Renal pelvis (tissue), 12 donors: ENCODE measurements at places on chromosomes 1 and 21.

GRCh38 chr1:83671586-83671985, 327.3 kb downstream of the TTLL7 start:
- no peak for DNase-seq

- DNase-seq: peak; percentile 82
Measured at GRCh38 chr1:227886993-227887696, 60.6 kb downstream of the WNT9A start.

- DNase-seq: no peak
Measured at GRCh38 chr1:209232759-209233158, 350.8 kb upstream of the CAMK1G start.

DNA sequence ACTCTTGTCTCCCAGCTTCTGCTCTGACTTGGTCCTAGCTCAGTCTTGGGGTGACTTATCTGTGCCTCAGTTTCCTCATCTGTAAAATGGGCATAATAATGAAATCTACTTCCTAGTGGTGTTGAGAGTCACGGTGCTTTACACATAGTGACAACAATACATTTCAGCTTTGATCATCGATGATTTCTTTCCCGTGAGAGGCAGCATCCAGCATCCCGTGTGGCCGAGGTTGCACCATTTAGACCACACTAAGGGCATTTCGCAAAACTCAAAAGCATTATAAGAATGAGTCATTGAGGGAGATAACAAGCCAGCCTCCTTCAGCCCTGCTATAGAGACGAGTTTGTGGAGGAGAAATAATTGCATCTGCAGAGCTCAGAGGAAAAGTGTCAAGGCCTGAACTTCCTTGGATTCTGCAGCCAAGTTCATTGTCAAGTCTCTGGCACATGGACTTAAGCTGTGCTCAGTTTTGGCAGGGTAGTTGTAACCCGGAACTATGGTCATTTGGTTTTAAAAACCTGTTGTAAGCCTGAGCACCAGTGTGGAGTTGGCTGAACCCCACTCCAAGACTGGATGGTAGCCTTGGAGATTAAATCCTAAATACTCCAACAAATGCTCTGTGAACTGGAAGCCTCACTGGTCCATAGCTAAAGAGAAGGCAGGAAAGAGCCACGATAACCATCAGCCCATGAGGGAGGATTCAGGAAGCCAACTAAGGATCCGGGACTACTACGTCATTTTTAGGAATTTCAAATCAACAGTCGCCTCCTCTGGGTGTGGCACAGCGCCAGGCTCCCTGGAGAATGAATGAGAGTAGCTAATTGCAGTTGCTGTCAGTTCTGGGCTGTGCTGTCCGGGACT, 64.2 kb downstream of the TCP10L start:
- DNase-seq: peak; percentile 49

DNA sequence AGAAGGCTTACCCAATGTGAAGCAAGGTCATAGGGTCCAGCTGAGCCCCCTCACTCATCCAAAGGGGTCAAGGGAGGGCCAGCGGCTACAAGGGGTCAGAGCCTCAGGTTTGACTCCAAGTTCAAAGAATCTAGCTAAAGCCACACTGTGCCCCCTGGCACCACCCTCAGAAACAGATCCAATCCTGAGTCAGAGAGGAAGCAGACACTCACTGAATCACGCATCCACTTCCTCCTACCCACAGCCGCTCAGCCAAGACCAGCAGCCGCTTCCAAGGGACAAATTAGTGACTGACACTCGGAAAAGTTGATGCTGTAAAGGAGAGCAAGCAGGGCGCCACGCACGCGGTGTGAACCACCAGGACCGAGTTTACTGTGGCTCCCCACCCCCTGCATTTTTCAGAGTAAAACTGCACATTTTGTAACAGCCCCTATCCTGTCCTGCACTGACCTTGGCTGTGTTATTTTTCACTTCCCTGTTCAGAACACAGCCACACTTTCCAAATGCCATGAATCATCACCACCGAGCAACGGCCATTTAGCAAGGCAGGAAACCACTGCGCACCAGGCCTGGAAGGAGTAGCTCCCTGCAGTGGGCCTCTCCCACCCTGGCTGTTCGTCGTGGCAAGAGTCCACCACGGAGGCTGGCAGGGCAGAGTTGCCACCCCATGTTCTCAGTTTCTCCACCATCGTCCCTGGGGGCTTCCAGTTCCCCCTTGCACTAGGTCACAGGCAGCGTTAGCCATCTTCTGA, 147.8 kb downstream of the TOMM20 start:
- peak; percentile 58 for DNase-seq

- no peak for DNase-seq
Measured at GRCh38 chr1:100851726-100852125, 42.9 kb downstream of the EXTL2 start.

DNA sequence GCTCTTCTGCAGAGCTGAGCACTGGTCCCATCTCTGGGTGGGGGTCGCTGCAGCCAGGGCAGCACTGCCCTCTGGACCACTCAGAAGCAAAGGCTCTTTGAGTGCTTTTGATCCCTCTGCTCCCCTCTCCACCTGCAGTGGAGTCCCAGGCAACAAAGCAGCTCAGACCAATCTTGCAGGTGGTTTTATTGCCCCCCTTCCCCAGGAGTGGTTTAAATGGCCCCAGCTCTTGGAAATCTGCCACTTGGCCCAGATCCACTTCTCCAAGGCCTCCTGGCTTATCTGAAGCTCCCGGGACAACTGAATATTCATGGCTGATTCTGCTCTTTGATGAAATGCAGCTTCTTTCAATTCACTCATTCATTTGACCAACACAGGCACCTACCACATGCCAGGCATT, 2.7 kb downstream of the STUM start:
- DNase-seq: no peak

- DNase-seq: no peak
Measured at GRCh38 chr1:29426701-29427279, 190.5 kb downstream of the PTPRU start.

DNA sequence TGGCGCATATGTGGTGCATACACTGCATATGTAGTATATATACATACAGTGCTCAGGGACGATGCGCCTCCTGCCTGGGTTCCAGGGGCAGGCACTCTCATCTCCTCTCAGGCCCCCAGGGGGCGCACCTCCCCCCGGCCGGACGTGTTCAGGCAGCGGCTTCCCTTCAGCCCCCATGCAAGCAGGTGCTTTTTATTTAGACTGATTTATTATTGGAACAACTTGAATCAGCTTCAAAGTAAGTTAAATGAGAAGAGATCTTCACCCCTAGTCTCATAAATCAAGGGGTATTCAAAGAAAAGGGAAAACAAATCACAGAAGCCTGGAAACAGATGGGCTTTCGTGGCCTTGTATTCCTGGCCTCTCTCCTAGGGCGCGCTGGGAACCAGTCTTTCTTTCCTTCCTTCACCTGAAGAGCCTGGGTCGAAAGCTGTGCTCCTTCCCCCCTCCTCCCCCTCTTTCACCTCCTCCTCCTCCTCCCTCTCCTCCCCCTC, 64.6 kb downstream of the UBIAD1 start:
- peak; percentile 86 for DNase-seq

- DNase-seq: no peak
Measured at GRCh38 chr1:119316870-119317416, 51.6 kb upstream of the HAO2 start.

DNA sequence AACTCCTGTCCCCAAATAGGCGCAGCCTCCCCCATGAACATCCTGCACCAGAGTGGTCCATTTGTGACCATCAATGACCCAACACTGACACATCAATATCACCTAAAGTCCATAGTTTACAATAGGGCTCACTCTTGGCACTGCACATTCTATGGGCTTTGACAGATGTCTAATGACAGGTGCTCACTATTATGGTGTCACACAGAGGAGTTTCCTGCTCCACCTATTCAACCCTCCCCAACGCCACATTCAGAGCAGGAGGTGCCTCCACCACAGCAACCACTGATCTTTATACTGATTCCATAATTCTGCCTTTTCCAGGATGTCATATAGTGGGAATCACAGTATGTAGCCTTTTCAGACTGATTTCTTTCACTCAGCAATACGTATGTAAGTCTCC, 24.2 kb downstream of the GNG4 start:
- DNase-seq: no peak

DNA sequence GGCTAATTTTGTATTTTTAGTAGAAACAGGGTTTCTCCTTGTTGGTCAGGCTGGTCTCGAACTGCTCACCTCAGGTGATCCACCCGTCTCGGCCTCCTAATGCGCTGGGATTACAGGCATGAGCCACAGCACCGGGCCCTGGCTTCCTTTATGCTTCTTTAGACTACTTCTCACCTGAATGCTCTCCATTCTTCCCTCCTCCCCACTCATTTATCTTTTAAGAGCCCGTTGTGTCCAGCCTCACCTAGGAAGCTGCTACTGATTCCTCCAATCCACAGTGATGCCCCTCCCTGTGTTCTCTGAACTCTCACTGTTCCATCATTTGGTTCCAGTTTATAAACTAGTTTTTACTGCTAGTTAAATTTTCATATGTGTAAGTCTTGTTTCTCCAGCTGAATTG, 44.9 kb upstream of the NR5A2 start:
- no peak for DNase-seq

- no peak for DNase-seq
Measured at GRCh38 chr1:84164567-84165021, 20.5 kb downstream of the PRKACB start.

GRCh38 chr1:42847111-42847595, 740 bp downstream of the ZNF691 start:
- DNase-seq: no peak

DNA sequence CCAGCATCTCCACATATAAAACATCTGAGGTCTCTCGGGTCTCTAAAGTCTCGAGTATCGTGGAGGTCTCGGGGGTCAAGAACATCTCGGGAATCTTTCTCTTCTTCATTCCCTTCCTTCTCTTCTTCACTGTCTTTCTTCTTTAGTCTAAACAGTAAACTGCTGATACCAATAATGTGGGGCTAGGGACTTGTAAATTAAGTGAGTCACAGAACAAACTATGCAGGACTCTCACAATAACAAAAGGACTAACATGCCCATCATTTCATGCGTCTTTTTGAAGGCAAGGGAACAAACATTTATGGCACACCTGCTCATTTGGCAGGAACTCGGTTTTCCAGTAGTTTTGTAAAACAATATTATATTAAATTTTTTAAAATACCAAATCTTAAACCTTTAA, 32.4 kb downstream of the PRPF38A start:
- no peak for DNase-seq

DNA sequence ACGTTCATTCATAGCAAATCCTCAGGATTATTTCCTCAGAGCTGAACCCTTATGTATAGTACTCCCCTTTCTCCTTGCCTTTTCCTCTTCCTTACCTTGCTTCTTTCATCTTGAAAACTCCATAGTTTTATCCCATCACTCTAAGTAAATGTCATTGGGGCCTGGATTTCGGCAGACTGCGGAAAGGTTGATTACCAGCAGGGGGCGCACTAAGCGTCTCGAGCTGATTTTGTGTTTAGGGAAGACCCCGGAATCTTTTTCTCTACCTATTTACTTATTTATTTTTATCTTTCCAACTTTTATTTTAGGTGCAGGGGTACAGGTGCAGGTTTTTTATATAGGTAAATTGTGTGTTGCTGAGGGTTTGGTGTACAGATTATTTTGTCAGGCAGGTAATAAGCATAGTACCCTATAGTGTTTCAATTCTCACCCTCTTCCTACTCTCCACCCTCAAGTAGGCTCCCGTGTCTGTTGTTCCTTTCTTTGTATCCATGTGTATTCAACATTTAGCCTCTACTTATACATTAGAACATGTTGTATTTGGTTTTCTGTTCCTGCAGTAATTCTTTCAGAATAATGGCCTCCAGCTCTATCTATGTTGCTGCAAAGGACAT, 11.4 kb upstream of the MTARC1 start:
- no peak for DNase-seq

DNA sequence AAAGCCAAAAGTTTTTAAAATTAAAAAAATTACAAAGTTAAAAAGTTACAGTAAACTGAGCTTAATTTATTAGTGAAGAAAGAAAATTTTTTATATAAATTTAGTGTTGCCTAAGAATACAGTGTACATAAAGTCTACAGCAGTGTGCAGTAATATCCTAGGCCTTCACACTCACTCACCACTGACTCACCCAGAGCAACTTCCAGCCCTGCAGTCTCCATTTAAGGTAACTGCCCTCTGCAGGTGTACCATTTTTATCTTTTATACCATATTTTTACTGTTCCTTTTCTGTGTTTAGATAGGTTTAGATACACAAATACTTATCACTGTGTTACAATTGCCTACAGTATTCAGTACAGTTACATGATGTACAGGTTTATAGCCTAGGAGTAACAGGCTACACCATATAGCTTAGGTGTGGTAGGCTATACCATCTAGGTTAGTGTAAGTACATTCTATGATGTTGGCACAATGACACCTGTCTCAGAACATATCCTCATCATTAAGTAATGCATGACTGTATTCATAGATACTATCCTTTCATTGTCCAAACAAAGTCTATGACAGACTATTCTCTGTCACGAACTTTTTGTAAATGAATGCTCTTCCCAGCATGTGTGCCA, 78.6 kb upstream of the PBX1 start:
- DNase-seq: no peak

GRCh38 chr1:241271427-241271826, 85.6 kb downstream of the RGS7 start:
- no peak for DNase-seq

GRCh38 chr1:43061757-43062156, 103.1 kb upstream of the SLC2A1 start:
- no peak for DNase-seq

- DNase-seq: no peak
Measured at GRCh38 chr1:156114101-156114918, at the start of gene LMNA. Gene LMNA (plus strand): TSS chr1:156114711. CDS start chr1:156114919, 208 bp downstream.

GRCh38 chr1:186438567-186438966, 22.3 kb downstream of the PDC start:
- no peak for DNase-seq

- no peak for DNase-seq
Measured at GRCh38 chr1:209529233-209529632, 54.3 kb upstream of the CAMK1G start.

- DNase-seq: no peak
Measured at GRCh38 chr1:36455386-36455785, 5.1 kb upstream of the OSCP1 start.

DNA sequence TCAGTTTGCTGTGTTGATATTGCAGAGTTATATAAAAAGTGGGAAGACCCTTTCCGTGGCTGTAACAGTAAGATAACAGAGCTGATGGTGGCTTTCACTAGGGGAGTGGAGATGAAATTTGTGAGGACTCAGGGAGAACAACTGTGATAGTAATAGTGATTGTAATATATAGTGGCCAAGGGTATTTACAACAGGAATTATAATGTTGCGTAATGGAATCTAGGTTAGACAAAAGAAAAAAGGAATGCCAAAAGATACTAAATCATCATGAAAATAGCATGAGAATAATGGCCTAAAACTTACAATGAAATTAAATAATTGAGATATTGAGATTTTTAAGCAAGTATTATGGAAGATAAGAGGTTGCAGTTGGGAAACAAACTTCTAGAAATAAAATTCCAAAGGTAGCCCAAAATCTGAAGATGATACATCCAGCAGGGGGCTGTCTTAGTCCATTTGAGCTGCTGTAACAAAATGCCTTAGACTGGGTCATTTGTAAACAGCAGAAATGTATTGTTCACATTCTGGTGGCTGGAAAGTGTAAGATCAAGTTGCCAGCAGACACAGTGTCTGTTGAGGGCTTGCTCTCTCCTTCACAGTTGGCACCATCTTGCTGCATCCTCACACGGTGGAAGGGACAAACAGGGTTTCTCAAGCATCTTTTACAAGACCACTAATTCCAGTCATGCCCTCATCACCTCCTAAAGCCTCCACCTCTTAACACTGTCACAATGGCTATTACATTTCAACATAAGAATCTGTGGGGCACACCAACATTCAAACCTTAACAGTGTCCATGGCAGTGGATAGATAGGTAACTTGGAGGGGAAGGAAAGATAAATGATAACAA, 711.2 kb downstream of the MRPL39 start:
- DNase-seq: no peak

- DNase-seq: no peak
Measured at GRCh38 chr1:92070892-92071291, 4.3 kb downstream of the SETSIP start.
